ENCODE measurements at places on chromosomes 12 and 14.
A peak's percentile ranks its signal among the peaks of the same experiment; 100 is the strongest.

GRCh38 chr12:89685363-89685972, 23.2 kb downstream of the ATP2B1 start:
- no peak for DNase-seq

DNA sequence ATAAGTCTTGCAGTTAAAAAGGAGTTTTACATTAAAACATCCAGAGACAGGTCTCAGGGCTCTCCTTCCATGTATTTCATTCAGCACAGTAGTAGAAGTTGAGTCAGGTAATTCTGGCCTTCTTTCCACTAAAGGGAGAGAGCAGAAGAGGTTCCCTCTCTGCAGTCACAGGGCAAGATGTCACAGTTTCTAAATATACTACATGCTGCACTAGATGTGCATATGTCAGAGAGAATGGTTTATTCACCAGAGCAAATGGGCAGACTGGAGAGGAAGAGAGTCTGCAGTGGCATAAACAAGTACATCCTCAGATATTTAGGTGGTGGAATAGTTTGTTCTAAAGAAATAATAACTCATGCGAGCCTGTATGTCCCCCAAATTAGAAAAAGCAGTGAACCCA, 132.0 kb downstream of the KICS2 start:
- peak; percentile 46 for DNase-seq

- no peak for DNase-seq
These were observed 447.0 kb downstream of the SLC16A7 start for GRCh38 chr12:60042835-60043234.

DNA sequence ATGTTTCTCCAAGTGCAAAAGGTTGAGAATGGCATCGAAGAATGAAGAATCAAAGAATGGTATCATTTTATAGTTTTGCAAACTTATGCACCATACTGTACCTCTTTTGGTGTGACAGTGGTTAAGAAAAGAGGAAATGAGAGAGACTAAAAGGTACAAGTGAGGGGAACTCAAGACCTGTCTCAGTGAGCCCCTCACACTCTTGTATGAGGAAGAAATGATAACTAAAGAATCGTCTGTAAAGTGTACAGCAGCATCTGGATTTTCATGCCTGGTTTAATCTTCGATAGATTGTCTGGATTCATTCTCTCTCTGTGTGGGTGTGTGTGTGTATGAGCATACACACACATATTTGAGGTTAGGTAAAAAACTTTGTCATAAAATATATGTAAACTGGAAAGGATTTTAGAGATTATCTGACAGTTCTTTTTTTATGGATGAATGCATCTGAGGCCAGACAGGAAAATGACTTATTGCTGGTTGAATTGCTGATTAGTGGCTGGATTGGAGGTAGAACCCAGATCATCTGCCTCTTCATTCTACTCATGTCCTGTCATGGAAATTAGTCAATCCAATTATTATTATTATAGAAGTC, 16.0 kb upstream of the SLC38A2 start:
- DNase-seq: no peak

DNA sequence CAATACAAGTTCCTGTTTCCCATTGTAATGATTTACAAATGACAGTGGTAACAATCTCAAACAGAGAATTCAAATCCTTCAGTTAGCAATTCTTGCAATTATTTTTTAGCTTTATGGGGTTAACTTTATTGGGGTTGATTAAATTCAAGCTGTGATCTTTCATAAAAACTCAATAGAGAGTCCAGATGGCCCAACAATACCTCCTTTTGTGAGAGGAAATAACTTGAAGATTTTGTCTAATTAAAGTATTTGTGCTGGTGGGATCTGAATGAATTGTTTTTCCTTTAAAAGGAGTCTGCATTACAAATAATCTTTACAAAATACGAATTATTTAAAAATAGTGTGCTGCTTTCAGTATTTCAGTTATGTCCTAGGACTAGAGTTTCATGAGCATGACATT, 4.4 kb upstream of the ARHGAP5 start:
- DNase-seq: no peak

DNA sequence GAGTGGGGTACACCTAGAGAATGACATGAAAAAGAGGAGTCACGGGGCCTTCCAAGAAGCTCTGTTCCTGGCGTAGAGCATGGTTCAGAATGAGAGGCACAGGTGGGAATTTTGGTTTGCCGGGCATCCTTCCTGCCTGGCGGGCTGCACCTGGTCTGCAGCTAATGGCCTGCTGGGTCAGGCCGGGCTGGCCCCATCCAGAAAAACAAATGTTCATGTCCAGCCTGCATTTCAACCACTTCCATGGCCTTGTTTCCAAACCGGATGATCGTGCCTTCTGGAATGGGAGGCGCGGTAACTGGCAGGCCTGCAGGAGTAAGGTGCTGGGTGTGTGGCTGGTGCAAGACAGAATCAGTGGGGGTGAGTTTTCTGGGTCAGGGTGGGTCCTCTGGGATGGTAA, 14.4 kb downstream of the TEAD4 start:
- DNase-seq: no peak

Measured in pons (tissue), 1 donor.